Stimulated activated CD4-positive, alpha-beta T cell treated with anti-CD3 and anti-CD28 coated beads, TNF-alpha, amount 100 ng/mL, for 1 hour (primary cell): ENCODE measurements at places on chromosomes 12 and 14.

GRCh38 chr12:107094183-107094448 is 767 bp upstream of the CRY1 start:
- DNase-seq: no peak

- no peak for DNase-seq
Observed at GRCh38 chr12:50799908-50800307, 36.0 kb downstream of the ATF1 start.

GRCh38 chr12:70963081-70963660 is 42.6 kb upstream of the PTPRR start:
- no peak for DNase-seq

DNA sequence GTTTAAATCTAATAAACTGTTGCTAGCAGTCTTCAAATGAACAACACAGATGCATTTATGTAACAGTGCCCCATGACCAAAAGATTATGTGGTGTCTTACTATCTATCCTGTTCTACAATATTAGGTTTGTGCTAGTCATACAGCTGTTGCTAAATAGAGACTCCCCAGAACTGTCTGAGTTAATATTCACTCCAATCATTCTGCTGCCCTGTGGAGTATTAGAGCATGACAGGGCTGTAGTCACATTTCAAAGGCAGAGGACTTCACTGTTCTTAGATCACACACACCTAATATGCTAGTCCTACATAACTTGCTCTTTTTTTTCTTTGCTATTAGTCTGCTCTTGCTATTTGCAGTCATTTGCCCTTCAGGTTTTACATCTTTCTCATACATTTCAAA is 157.6 kb upstream of the MDGA2 start:
- no peak for DNase-seq

GRCh38 chr12:119432949-119433348 is 98.4 kb downstream of the CCDC60 start:
- DNase-seq: no peak

- no peak for DNase-seq
Observed at GRCh38 chr12:79850610-79851299, 84.1 kb downstream of the PPP1R12A start.

GRCh38 chr12:75561921-75562320 is 50.5 kb upstream of the KRR1 start:
- DNase-seq: no peak

DNA sequence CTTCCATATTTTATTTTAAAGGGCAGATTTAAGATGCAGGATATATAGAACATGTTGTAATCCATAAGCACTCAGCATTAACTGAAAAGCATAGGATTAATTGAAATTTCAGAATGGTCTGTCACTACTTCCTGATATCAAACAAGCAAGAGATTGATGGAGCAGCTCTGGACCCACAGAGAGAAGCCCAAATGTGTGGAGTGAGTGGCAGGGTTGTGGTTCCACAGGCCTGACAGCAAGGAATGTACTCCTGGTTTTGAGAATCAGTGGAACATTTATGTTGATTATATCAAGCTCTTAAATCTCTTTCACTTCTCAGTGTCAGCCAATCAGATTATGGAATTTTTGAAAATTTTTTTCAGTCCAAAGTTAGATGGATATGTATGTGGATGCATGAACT is 267.6 kb upstream of the PRICKLE1 start:
- no peak for DNase-seq

- DNase-seq: no peak
Observed at GRCh38 chr14:94239406-94239805, 53.7 kb downstream of the SERPINA10 start.

DNA sequence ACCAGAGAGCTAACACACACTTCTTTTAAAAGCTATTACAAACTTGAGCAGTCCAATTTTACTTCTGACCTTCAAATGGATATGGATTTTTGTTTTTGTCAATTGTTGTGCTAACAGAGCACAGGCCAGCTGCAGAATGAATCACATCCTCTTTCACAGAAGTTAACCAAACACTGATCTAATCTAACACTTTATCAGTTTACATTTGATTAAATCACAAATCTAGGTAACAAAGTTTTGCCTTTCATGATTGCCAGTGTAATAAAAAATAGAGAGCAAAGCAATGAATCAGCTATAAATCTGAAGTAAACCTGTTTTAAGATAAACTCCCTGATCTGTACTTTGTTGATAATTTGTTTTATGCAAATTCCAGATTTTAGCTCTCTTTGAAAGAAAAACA is 273.1 kb upstream of the RGS6 start:
- DNase-seq: no peak

DNA sequence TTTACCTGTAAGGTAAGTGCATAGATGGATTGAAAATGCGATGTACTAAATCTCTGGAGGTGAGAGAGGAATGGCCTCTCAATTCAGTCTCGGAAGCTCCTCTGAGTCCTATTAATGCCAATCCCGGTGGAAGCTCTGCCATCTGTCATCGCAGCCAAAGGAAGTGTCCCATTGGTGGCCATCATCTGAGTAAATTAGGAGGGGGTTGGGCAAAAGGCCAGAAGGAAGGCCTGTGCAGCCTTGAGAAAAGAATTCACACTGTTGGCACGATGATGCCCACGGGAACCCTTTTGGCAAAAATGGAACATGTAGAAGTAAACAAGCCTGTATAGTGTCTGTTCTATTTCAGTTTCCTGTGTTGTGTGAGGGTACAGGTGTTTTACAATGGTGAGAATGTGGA is 494.8 kb downstream of the NELL2 start:
- no peak for DNase-seq

- no peak for DNase-seq
Observed at GRCh38 chr14:103735022-103735421, 19.4 kb downstream of the ZFYVE21 start.

- DNase-seq: no peak
Observed at GRCh38 chr14:99737956-99738667, 54.0 kb downstream of the CYP46A1 start.

DNA sequence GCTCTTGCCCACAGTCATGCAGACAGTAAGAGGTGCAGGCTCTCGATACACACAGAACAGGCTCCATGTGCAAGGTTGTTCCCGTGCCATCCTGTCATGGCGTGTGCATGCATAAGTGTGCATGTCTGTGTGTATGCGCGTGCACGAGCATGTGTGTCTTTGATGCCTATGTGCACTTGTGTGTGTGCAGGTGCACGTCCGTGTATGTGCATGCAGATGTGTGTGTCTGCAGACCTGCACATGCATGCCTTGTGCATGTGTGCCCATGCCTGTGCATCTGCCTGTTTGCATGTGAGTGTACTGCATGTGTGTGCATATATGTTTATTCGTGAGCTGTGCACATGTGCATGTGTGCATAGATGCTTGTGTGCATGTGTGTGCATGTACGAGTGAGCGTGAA is 309.8 kb downstream of the TMEM121 start:
- no peak for DNase-seq

GRCh38 chr14:58677517-58677916 is 39.8 kb downstream of the DACT1 start:
- DNase-seq: no peak

GRCh38 chr14:58414845-58415244 is 12.5 kb downstream of the TIMM9 start:
- DNase-seq: no peak

GRCh38 chr12:53862831-53863230 is 75.8 kb upstream of the HOXC13 start:
- no peak for DNase-seq
